ENCODE measurements at places on chromosomes 1 and 21.

- DNase-seq, result no peak
These were observed 31.2 kb upstream of the COL6A2 start for GRCh38 chr21:46066591-46067331.

DNA sequence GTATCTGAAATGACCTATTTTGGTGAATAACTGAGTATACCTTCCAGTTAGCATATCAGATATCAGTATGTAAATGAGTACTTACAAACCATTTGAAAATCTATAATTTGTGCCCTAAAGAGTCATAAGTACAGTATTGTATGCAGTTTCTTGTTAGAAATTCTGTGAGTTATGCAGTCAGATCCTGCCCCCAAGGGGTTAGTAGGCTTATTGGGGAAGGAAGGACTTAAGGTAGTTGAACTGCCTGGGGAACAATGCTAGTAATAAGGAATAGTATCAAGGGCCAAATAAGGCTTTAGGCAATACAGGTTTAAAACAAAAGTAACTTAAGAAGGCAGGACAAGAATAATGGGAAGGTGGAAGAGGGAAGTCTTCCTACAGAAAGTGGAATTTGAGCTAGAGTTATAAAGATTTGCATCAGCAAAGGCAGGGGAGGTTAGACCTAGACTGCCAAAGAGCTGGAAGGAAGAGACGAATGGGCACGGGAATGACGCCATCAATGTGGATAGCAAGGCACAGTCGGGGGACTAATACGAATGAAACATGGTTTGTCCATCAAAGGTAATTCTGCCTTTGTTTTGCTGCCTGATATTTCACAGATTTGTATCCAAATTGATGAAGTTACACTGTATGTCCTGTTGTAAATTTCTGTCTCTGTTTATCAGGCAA lies 182.9 kb upstream of the DPYD start:
- DNase-seq, result no peak

DNA sequence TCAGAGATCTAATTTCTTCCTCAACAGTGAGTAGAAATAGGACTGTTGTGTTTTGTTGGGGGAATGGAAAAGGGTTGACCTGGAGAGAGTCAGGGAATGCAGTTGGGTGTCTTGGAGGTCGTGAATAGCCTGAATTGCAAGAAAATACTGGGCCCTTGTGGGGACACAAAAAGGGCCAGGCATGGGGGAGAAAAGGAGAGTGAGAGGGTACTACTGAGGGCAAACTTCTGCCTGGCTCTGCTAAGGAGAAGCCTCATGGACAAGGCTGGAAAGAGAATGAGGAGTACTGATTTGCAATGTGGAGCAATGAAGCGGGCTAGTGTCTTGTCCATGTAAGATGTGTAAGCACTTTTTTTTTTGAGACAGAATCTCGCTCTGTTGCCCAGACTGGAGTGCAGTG lies 96.2 kb upstream of the IRF2BP2 start:
- DNase-seq, result no peak

DNA sequence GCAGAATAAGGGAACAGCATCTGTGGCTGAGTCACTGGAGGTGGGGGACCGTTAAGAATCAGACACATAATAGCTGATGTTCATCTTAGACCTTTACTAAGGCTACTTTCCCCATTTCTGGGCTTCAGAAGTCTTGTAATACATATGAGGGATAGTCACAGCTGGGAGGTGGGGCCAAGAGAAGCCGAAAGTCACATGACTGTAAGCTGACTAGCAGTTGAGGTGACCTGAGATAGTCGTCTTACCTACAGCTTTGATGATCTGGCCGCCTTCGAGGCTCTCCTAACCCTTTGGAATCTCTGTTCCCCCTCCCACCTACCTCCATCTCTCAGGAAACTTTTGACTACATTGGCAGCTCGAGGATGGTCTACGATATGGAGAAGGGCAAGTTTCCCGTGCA lies 9.4 kb downstream of the NCSTN start:
- DNase-seq, result no peak

GRCh38 chr1:227765261-227766014 lies 30.2 kb downstream of the SNAP47 start:
- DNase-seq, result no peak

GRCh38 chr21:38788275-38788905 lies 17.3 kb upstream of the ETS2 start:
- DNase-seq, result no peak

- DNase-seq, result no peak
These were observed 455.8 kb upstream of the VAMP3 start for GRCh38 chr1:7315316-7315715.

DNA sequence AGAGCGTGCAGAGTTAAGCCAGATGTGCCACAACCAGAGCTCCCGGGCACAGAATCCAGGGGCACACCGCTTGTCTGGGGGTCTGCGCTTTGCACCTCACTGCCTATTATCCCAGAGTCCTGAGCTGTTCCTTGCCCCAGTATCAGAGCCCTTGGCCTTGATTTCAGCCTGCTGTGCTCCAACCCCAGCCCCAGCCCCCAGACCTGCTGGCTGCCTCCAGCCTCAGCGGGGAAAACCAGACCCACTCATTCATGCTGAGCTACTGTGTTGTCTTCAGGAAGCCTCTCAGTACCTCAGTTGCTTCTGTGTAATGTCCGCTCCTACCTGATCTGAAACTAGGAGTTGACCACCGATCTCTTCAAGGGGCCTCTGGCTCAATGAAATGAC lies 1.1 kb downstream of the IKBKE start:
- no peak for DNase-seq

DNA sequence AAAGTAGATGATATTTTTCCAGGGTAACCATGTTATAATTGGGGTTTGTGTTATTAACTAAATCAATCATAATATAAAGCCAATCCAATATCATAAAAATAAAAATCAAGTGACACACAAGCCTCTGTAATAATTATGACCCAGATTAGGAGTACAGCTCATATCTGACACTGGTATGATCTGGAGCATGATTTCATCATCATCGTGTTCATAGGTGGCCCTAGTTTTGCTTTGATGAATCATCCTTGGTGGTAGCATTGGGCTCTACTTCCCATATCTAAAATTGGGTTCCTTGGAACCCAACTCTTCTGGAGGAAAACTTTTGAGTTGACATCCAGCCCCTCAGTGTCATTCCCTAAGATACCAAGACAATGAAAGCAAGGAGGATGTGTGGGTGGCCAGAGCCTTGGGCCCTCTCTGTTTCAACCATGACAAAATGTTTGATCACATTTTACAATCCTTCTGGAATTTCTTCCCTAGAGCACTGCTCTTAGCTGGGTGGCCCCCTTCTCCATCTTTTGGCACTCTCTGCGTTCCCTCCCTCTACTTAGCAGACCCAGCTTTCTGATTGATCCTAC lies 37.0 kb upstream of the ENAH start:
- no peak for DNase-seq

DNA sequence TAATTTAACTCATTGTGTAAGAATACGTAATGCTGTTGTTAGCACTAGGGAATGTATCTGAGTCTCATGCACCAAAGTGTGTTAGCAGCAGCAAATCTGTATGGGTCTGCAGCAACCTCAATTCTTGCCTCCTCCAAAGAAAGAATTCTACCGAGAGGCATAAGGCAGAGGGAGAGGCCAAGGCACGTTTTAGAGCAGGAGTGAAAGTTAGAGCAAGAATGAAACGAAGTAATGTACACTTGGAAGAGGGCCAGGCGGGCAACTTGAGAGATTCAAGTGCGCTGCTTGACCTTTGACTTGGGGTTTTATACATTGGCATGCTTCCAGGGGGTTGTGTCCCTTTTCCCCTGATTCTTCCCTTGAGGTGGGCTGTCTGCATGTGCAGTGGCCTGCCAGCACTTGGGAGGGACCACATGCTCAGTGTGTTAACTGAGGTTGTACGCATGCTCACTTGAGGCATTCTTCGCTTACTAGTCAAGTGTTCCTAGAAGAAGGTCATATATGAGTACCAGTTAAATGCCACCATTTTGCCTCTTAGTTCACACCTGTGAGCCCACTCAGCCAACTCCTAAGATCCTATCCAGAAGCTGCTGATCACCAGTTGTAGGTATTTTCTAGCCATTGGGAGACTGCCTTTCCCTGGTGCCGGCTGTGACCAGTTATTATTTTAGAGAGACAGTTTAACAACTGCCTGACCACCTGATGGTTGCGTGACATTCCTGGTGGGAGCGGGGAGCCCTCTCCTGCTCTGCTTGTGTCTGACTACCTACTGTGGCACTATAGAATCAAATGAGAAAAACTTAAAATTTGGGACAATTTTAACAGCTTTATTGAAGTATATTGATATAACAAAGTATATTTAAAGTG lies 2.7 kb upstream of the CNN3 start:
- DNase-seq, result no peak

DNA sequence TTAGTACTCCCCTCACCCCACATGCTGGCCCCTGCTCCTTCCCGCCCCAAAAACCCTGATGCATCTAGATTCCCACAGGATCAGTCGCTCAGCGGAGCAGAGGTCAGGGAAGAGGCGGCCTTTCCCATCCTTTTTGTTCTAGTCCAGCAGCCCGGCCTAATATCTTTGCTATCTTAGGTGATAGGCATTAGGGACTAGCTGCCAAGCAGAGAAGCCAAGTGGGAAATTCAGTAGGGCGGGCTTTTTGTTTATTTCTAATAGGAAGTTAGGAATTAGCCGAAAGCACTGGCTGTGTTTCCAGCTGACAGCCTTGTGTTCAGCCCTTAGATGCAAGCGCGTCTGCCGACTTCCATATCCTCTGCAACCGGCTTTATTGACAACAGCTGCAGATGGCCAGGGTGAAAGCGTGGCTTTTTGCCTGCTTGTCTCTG lies 59.0 kb upstream of the BCAR3 start:
- DNase-seq, result no peak

GRCh38 chr1:236338096-236338495 lies 56.0 kb upstream of the EDARADD start:
- DNase-seq, result no peak

GRCh38 chr1:108819878-108820277 lies 37.0 kb downstream of the AKNAD1 start:
- no peak for DNase-seq

- no peak for DNase-seq
These were observed 183.9 kb upstream of the SGIP1 start for GRCh38 chr1:66350001-66350547.

DNA sequence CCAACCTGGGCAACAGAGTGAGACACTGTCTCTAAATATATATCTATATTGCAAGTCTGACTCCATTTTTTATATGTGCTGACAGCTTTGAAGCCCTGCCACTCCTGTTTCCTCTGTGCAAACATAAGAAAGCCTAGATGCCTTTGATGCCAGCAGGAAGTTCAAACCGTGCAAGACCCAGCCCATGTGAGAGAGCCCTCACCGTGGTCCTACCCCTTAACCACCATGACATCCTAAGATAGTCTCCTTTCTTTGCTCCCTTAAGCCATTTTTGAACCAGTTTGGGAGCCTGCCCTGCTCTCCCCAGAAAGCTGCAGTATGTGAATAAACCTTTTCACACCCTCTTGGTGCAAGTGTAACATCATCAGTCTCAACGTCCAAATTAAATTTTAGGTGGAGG lies 3.7 kb upstream of the DIPK1A start:
- DNase-seq, result no peak

DNA sequence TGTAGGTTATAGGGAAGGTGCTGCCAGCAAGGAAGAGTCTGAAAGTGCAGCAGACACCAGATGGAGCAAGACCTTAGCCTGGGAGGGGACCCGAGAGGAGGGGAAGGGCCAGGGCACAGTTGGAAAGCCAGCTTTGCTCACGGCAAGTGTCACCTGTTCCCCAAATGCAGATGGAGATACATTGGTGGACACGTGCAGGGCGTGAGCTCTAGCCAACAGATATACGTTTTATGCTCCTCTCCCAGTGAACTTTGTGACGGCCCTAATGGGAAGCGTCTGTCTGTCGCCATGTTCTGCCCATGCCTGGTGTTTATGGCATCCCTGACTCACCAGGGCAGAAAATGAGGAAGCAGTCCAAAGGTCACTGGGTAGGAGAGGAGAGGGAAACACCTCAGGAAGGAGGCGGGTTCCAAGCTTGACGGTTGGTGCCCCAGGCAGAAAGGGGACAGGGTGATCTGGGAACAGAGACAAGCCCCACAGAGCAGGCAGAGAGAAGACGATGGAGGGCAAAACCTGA lies 7.6 kb downstream of the GPA33 start:
- no peak for DNase-seq

- DNase-seq, result no peak
These were observed 437.8 kb downstream of the LTN1 start for GRCh38 chr21:28554660-28555475.

DNA sequence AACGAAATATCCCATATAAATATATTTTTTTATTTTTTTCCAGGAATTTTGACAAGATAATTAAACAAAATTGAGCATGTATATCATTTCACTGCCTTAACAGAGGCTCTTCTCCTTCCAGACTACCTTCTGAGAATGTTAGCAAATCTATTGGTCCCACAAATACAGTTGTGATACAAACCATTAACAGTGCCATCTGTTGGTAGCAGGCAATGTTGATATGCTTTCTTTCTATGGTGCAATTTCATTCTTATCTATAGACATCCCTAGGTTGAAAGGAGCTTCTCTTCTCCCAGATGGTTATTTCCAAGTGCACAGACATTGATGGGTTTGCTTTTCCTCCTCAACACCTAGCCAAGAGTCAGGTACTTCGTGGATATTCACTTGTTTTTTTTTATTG lies 303.6 kb downstream of the USH2A start:
- DNase-seq, result no peak

GRCh38 chr1:172845371-172845770 lies 186.5 kb downstream of the FASLG start:
- no peak for DNase-seq

GRCh38 chr1:11521582-11522399 lies 42.8 kb downstream of the DISP3 start:
- DNase-seq, result no peak

GRCh38 chr1:218553197-218553596 lies 208.1 kb downstream of the TGFB2 start:
- no peak for DNase-seq

DNA sequence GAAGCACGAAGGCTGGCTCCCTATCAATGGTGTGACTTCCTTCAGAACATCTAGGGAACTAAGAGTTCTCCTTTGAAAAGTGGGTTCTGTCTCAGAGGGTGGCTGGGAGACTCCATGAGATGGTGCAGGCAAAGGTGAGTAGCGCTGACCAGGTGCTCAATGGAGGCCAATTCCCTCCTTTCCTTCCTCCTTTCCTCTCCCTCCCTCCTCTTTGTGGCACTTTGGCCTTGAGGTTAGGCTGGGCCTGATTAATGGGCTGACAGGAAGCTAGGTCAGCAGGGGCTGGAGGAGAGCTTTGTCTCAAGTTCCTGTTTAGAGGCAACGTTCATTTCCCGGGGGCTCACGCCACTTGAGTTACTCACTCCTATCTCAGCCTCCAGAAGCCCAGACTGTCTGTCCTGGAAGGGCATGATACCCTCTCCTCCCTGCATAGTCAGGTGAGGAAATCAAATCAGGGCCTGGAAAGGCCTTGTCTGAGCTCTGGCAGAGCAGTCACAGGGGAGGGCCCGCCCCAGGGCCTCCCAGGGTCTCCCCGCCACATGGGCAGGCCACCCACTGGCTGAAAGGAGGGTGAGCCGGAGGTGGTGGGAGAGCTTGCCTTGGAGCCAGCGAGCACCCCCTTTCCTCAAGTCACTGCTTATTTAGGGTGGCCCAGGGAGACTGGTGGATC lies 58.4 kb upstream of the SSBP3 start:
- DNase-seq, result no peak
